ENCODE measurements at places on chromosomes 6 and 20.

DNA sequence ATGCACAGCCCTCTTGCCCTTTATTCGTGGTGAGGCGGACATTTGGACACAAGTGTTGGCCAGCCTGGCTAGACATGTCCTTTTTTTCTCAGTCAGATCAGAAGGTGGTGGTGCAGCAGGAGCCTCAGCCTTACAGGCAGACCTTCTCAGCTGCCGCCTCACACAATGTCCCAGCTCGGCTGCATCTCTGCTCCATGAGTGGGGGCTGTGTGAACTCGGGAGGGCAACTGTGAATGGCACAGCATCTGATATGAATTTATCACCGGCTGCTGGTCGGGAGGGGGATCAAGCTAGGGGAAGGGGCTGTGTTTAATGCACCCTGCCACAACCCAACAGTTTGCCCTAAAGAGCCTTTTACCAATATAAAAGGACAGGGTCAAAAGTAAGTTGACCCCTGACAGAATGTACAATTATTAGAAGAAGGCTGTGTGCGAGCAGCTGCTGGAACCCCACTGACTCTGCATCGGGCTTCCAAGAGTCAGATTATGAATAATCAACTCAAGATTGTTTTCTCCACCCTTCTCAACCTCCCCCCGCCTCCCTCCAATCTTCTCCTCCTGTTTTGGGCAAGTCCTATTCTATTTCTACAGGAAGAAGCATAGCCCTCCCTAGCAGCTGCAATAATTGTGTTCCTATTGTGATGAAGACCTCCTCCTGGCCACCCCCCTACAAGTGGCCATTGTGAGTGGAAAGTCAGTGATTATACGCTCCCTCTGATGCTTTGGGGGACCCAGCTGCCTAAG is 245.2 kb downstream of the PKHD1 start:
- no peak for DNase-seq

DNA sequence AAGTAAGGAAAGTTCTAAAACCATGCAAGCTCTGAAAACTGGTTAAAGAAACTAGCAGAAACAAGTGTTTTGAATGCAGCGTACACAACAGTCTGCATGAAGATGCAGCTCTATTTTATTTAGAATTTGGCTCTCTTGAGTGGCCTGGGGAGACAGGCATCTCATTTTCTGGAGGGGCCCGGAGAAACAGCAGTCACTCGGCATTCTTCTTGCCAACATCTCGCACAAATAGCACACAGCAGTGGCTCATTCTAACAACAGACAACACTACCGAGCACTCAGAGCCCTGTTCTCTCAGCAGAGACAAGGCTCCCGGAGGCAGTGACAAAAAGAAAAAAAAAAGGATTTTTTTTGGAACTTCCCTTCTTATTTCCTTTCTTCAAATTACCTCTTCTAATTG is 108.5 kb upstream of the STMND1 start:
- no peak for DNase-seq

- no peak for DNase-seq
Observed at GRCh38 chr6:5961836-5962235, 44.9 kb downstream of the NRN1 start.

GRCh38 chr20:3222635-3223600 is 13.6 kb downstream of the ITPA start:
- DNase-seq: no peak

All from anterior cingulate cortex (tissue), 58 donors.